ENCODE measurements at places on chromosomes 4 and X. TPM values are rescaled to one million over a fixed set of nuclear protein-coding genes. Genes with fewer than 3 reads are reported as not detected.

ZAR1 gene
- not detected for total RNA-seq

SPANXB1 gene
- not detected for total RNA-seq

CCNA2 gene
- 7.8 TPM for total RNA-seq

TEX13D gene
- not detected for total RNA-seq

DGKK gene
- total RNA-seq, result not detected

NEIL3 gene
- 5.4 TPM for total RNA-seq

MAGEB1 gene
- total RNA-seq, result not detected

TRAM1L1 gene
- 6.3 TPM for total RNA-seq

KIT gene
- total RNA-seq, result 3.3 TPM

TCEAL5 gene
- not detected for total RNA-seq

RNF212 gene
- total RNA-seq, result 3.4 TPM

SERTM2 gene
- not detected for total RNA-seq

GAGE12J gene
- not detected for total RNA-seq

FAM53A gene
- 3.7 TPM for total RNA-seq

CXorf49 gene
- not detected for total RNA-seq

SYTL4 gene
- total RNA-seq, result 2.6 TPM

RHOXF1 gene
- total RNA-seq, result not detected

SLC49A3 gene
- 8.5 TPM for total RNA-seq

F9 gene
- not detected for total RNA-seq

SLC7A11 gene
- 43.5 TPM for total RNA-seq

CXXC4 gene
- total RNA-seq, result 0.16 TPM

APLN gene
- 1.3 TPM for total RNA-seq

KIF4A gene
- total RNA-seq, result 2.3 TPM

SLC4A4 gene
- 0.85 TPM for total RNA-seq

TMEM271 gene
- not detected for total RNA-seq

F8A3 gene
- 3.7 TPM for total RNA-seq

ANXA3 gene
- total RNA-seq, result 4.7 TPM

EOLA1 gene
- 12.5 TPM for total RNA-seq

ABCB7 gene
- total RNA-seq, result 21.3 TPM

BANK1 gene
- 1.7 TPM for total RNA-seq

PF4V1 gene
- total RNA-seq, result not detected

PLAC8 gene
- total RNA-seq, result 0.12 TPM

BEX1 gene
- total RNA-seq, result 0.61 TPM

TNIP3 gene
- total RNA-seq, result 1.6 TPM

TCEAL7 gene
- total RNA-seq, result 23.6 TPM

OCRL gene
- total RNA-seq, result 16.9 TPM

TMSB15A gene
- 0.32 TPM for total RNA-seq

SH2D1A gene
- not detected for total RNA-seq

HSFX4 gene
- not detected for total RNA-seq

NOX1 gene
- total RNA-seq, result not detected

ABCD1 gene
- 22.1 TPM for total RNA-seq

CTAG1A gene
- total RNA-seq, result not detected

TXK gene
- 0.32 TPM for total RNA-seq

PTPN13 gene
- 133 TPM for total RNA-seq

BEX3 gene
- total RNA-seq, result 139 TPM

SLC10A7 gene
- total RNA-seq, result 17.0 TPM

IQCM gene
- not detected for total RNA-seq

MGAT4D gene
- total RNA-seq, result not detected

DCHS2 gene
- not detected for total RNA-seq

IRS4 gene
- total RNA-seq, result not detected

AFF2 gene
- total RNA-seq, result 0.97 TPM

ZCCHC13 gene
- not detected for total RNA-seq

SSX5 gene
- not detected for total RNA-seq

TLR6 gene
- 3.1 TPM for total RNA-seq

All from hair follicle dermal papilla cell (primary cell).